ENCODE measurements at places on chromosomes 12 and 14.

DNA sequence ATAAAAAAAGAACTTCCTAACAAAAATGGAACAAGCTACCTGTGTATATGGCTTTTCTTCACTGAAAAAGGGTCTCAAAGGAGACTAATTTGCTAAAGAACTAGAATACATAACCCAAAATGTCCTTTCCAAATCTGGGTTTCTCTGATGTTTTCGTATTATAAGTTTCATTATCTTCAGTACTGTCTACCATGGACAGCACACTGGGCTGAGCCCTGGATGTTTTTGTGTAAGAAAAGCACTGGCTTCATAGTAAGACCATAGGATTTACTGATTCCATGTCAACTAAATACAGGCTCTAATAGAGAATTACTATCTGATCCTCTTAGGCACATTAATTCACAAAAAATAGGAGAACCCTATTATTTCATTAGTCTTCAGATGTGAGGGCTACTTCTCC lies 94.3 kb upstream of the GPHB5 start:
- no peak for DNase-seq

- no peak for DNase-seq
These were observed 97.9 kb upstream of the RESF1 start for GRCh38 chr12:31861360-31861759.

GRCh38 chr14:106843951-106844483 lies 1317.6 kb downstream of the TMEM121 start:
- no peak for DNase-seq

GRCh38 chr14:50821510-50822464 lies 9.2 kb downstream of the NIN start:
- DNase-seq, result no peak

- DNase-seq, result no peak
These were observed 581.7 kb downstream of the DIO2 start for GRCh38 chr14:79629411-79630287.

GRCh38 chr12:52200086-52200780 lies 8.4 kb upstream of the KRT80 start:
- DNase-seq, result no peak

DNA sequence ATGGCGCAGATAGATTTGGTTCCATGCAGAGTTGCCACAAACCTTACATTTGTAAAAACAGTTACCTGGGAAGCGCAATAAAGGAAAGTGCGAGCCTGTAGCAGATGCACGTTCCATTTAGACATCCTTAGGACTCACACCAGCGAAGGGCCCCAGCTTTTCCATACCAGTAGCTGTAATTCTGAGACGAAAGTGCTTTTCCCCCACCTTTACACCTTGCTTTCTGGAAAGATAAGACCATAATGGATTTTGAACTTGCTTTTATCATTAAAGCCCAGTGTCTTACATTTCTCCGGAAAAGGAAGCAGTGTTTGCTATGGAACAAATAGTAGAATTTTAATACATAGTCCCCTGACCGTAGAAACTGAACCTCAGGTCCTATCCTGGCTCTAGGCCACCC lies 616 bp upstream of the CCDC77 start:
- no peak for DNase-seq

GRCh38 chr14:75427482-75428229 lies at the start of gene JDP2:
JDP2 (plus strand) TSS chr14:75428022; CDS start chr14:75437921, 9,899 bp downstream.
- DNase-seq, result peak; percentile 23
